ENCODE measurements at places on chromosomes 2 and 18.

DNA sequence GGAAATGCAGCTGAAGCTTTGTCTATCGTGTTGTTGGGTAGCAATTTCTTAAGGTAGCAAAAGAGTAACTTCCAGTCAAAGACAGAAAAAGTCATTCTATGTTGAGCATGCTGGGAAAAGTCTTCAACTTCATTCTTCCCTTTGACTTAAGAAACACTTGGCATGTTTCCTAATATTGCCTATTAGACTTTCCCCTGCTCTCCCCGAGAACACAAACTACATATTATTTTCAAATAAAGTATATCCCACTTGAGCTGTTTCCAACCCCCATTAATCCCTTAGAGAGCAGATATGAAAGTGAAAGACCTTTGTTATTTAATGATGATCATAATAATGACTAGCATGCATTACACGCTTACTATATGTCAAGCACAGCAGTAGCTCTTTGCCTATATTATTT lies 136.0 kb upstream of the SPOPL start:
- DNase-seq: no peak

GRCh38 chr18:3911413-3911812 lies 461.4 kb downstream of the TGIF1 start:
- no peak for DNase-seq

DNA sequence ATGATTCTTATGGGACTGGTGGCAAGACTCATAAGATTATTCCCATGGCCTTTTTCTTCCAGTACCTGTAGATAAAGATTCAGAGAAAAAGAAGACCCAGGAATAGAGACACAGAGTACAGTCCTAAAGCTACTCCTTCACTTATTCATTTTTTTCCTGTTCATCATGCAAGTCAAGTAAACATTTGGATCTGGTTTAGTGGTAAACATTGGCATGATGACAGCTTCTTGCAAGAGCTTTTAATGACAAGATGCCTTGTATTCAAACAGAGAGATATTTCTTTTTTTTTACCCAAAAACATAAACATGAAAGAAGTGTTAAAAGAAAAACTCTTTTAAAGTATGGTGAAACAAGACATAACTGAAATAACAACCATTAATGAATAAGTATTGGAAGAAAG lies 20.2 kb downstream of the CXCR2 start:
- DNase-seq: no peak

DNA sequence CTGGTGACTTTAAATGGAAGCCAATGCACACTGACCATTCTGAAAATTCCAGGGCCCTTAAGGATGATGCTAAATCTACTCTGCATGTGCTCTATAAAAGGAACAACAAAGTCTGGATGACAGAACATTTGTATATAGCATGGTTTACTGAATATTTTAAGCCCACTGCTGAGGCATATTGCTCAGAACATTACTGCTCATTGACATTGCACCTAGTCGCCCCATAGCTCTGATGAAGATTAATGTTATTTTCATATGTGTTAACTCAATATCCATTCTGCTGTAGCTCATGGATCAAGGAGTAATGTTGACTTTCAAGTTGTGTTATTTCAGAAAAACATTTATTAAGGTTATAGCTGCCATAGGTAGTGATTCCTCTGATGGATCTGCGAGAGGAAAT lies 827.5 kb upstream of the CHAC2 start:
- no peak for DNase-seq

DNA sequence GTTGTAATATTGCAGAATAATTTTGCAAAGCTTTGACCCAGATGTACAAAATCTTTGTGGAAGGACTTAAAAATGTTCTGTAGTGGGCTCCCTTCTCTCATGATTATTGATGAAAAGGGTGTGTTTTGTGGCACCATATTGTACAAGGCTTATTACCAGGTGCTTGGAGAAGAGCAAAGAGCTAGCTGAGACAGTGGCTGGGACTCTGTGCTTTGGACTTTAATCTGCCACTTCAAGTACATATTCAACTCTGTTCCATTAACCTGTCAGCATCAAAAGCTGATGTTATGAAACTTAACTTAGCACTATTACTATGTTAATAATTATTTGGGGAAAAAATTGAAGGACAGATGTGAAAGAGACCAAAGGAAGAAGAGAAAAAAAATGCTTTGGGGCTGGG lies 31.0 kb downstream of the CCDC195 start:
- DNase-seq: no peak

GRCh38 chr2:195756218-195756942 lies 99.4 kb downstream of the SLC39A10 start:
- DNase-seq: peak; percentile 48

DNA sequence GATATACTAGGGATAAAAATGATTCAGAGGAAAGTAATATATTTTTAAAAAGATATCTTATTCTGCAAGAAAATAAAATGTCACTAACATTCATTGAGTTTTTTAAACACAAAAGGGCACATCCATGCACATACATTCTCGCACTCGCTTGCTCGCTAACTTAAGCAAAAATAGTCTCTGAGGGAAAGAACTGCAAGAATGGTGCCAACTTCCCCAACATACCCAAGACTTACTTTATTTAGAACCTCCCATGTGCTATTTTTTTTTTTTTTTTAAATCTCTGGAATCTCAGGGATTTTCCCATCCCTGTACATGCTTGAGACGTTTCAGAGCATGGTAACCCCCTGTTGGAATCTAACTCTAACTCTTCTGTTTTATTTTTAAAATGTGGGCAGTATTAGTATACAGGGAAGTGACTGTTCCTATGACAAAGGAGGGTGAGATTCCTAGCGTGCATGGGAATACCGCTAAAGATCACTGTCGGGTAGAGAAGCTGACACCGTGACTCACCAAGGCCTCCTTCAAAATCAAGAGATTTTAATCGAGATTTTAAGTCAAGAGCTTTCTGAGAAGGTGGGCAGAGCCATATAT lies 187.9 kb upstream of the ZEB2 start:
- DNase-seq: peak; percentile 87

GRCh38 chr2:104853534-104854497 lies at the start of gene POU3F3:
Gene POU3F3, plus strand, starts transcription at chr2:104854115. Its CDS starts 1,396 bp downstream, at chr2:104855511.
- DNase-seq: peak; percentile 99

GRCh38 chr18:10410472-10411308 lies 43.7 kb upstream of the APCDD1 start:
- DNase-seq: peak; percentile 62

- no peak for DNase-seq
These were observed 126.3 kb downstream of the C2orf74 start for GRCh38 chr2:61288070-61288841.

- no peak for DNase-seq
These were observed 182.6 kb downstream of the AGAP1 start for GRCh38 chr2:235676536-235676799.

GRCh38 chr2:49355611-49356010 lies 201.3 kb upstream of the FSHR start:
- DNase-seq: no peak

DNA sequence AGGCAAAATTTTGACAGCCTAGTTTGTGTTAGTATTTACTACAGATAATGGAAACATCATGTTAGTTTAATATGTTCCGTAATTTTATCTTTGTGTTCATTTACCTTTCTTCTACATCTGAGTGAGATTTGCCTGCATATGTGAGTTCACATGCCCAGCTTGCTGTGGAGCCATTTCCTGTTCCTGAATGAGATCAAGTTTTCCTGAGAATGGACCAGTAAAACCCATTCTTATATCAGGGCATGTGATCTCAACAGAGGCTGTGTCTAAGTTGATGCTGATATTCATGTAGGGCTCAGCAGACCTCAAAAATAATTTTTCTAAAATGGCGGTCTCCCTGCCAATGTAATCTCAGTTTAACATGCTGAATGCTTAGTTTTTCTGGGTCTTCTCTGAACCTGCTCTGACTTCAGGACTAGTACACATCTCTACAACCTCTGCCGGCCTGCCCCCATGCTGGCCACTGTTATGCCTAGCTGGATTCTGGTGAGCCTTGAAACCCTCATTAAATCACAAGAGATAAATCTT lies 1.0 kb downstream of the IL1A start:
- no peak for DNase-seq

DNA sequence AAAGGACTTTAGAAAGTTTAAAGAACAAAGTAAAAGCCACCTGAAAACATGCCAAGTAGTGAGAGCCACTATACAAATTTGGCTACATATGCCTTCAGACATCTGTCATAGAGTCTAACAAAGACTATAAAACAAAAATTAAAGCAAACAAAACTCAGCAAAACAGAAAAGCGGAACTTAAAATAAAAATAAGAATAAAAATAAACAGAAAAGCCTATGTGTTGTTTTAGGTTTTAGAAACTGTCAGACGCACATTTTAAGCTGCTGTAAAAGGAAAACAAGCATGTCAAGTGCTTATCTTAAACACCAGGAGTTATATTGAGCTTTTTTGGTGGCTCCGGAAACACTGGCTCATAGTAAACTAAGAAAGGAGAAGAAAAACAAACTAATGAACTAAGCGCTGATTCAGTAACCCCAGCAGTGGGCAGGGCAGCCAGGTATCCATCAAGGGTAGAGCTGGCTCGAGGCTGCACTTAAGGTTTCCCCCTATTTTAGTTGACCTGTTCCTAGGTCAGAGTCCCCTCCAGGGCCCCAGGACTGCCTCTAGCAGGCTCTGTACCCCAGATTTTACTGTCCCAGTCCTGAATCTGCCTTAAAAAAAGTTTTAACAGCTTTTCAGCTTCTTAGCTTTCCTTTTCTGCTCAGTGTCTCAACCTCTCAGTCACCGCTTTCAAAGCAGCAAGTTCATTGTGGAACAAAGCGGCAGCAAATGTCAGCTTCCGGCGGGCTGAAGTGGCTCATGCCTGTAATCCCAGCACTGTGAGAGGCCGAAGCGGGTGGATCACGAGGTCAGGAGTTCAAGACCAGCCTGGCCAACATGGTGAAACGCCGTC lies 15.4 kb upstream of the RMC1 start:
- DNase-seq: peak; percentile 9

GRCh38 chr2:5945742-5946141 lies 253.6 kb downstream of the SOX11 start:
- DNase-seq: no peak

DNA sequence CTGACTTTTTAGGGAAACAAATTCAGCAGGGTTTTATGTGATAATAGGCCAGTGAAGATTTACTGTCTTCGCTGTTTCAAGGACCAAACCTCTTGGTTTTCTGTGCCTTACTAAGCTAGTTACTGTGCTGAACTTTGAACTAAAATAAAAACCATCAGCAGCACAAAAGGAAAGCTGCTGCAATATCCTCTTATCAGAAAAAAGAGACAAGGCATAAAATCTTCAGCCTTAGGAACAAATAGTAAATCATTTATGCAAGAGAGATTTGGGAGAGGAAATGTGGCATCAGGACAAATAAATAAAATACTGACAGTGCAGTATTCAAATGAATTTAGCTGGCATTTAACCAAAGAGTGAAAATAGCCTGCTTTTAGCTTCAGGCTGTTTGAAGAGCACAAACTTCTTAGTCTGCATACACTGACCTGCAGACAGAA lies 64.1 kb upstream of the EHBP1 start:
- DNase-seq: no peak

GRCh38 chr2:127570282-127571250 lies 35.1 kb downstream of the MYO7B start:
- DNase-seq: peak; percentile 28
